ENCODE measurements at places on chromosomes 6 and 20. TPM values are rescaled to one million over a fixed set of nuclear protein-coding genes. Genes with fewer than 3 reads are reported as not detected.

GRCh38 chr6:82396964-82397751 lies 33.5 kb downstream of the TPBG start:
- no peak for DNase-seq

DNA sequence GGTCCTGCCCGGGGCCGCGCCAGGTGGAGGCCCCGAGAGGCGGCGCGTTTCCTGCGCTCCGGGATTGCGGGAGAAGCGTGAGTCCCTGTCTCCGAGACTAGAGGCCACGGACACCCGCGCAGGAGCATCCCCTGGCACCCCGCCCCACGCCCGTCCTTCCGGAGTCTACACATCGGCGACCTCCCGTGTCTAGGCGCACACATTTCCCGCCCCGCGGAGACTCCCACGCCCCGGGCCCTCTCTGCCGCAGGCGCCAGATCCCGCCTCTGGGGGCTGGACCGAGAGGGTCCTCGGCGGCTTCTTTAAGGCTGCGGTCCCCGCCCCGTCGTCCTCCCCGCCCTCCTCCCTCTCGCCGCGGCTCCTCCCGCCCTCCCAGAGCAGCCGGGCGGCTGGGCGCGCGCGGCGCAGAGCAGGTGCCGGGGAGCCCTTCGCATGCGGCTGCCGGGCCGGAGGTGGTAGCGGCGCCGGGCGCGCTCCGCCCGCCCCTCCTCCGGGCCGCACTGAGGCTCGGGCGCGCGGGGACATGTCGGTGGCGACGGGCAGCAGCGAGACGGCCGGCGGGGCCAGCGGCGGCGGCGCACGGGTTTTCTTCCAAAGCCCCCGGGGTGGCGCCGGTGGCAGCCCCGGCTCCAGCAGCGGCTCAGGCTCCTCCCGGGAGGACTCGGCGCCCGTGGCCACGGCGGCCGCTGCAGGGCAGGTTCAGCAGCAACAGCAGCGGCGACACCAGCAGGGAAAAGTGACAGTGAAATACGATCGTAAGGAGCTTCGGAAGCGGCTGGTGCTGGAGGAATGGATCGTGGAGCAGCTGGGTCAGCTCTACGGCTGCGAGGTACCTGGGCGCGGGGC lies at the start of gene PPP1R14C:
TSS of gene PPP1R14C (plus strand) at position 375 of the 846 bp plus-strand sequence. CDS start at position 524, 149 bp downstream.
- peak; percentile 47 for DNase-seq

GRCh38 chr20:34639755-34640222 lies 37.1 kb downstream of the PIGU start:
- no peak for DNase-seq

CRIP3 gene
- total RNA-seq: 1.5 TPM

SLC17A3 gene
- total RNA-seq: not detected

MUC22 gene
- total RNA-seq: not detected

C4B gene
- total RNA-seq: 177 TPM

- no peak for DNase-seq
These were observed 45.6 kb downstream of the DTD1 start for GRCh38 chr20:18633411-18633810.

GRCh38 chr6:15912505-15913400 lies 216.1 kb upstream of the MYLIP start:
- no peak for DNase-seq

DNA sequence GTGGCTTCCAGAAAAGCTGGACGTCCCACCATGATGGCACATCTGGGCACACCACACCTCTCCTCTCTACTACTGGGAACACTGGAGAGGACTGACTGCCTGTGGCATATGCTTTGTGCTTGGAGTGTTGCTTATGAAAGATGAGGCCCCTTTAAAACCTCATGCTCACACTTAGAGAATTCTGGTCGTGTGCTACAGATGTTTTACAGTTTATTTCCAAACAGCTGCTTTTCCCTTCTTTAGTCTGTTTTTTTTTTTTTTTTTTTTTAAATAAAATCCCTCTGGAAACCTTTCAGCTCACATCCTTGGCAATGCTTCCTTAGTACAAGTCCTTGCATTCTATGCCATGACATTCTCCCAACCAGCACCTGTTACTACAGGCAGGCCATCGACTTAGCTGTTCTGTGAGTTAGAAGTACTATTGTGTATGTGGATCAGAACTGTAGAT lies 60.3 kb downstream of the BMP6 start:
- no peak for DNase-seq

GRCh38 chr20:46638134-46638897 lies 12.9 kb downstream of the SLC13A3 start:
- DNase-seq: no peak

Data from left cardiac atrium (tissue), 4 donors.